Osteoblast (primary cell): ENCODE measurements at places on chromosomes 6 and 20. TPM values are rescaled to one million over a fixed set of nuclear protein-coding genes. Genes with fewer than 3 reads are reported as not detected.
A peak's percentile ranks its signal among the peaks of the same experiment; 100 is the strongest.

DNA sequence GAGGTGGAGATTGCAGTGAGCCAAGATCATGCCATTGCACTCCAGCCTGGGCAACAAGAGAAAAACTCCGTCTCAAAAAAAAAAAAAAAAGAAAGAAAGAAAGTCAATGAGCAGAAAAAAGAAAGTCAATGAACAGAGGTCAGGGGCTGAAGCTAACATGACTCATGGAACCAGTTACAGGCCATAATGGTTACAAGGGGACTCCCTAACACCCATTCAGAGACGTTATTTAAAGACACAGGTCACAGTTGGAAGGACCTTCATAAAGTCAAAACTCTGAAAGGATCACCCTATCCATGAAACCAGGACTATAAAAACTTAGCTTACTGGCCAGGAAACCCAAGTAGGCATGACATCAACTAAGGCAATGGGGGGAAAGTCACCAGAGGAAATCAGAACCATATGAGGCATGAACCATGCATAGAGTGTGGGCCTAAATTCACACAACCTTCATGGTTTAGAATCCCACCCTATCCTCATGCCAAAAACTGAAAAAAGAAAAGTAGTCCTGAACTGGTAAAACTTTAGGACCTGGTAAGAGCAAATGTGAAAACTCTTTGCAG, 18.2 kb downstream of the FBXL4 start:
- DNase-seq = no peak
- peaks cover 7% of the 10 kb centered on the region for H3K36me3 ChIP-seq
- H3K27ac ChIP-seq = peak overlapping the region; percentile 50
- H3K4me1 ChIP-seq = peaks cover 7% of the 10 kb centered on the region

GRCh38 chr6:161246725-161247124, 27.1 kb downstream of the AGPAT4 start:
- H3K4me1 ChIP-seq = peaks cover 12% of the 10 kb centered on the region
- H3K27ac ChIP-seq = no peak overlapping the region
- H3K4me3 ChIP-seq = no peak overlapping the region
- no peak for DNase-seq
- no peaks in the 10 kb centered on the region for H3K27me3 ChIP-seq

GRCh38 chr20:38152621-38153221, 12.3 kb downstream of the TGM2 start:
- H3K27me3 ChIP-seq = no peaks in the 10 kb centered on the region
- DNase-seq = peak; percentile 93
- peaks cover 39% of the 10 kb centered on the region for H3K4me1 ChIP-seq
- H3K36me3 ChIP-seq = peaks cover 89% of the 10 kb centered on the region
- H3K27ac ChIP-seq = peak overlapping the region; percentile 92

DNA sequence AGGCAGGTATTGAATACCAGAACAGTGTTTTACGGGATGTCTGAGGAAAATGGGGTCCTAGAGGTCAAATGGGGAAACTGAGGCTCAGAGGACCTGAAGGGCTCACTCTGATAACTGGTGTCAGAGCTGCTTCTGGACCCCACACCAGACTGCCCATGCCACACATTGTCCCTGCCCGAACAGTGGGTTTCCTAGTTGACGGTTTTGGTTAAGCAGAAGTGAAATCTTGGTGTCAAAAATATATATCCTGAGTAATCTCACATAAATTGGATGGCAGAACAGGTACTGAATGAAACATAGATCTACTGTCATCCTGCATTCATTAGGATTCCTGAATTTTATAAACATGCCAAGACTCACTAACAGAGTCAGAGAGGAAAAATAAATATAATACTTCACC, 16.3 kb downstream of the NOX3 start:
- no peaks in the 10 kb centered on the region for H3K36me3 ChIP-seq
- H3K27me3 ChIP-seq = no peaks in the 10 kb centered on the region
- no peak for DNase-seq

DNA sequence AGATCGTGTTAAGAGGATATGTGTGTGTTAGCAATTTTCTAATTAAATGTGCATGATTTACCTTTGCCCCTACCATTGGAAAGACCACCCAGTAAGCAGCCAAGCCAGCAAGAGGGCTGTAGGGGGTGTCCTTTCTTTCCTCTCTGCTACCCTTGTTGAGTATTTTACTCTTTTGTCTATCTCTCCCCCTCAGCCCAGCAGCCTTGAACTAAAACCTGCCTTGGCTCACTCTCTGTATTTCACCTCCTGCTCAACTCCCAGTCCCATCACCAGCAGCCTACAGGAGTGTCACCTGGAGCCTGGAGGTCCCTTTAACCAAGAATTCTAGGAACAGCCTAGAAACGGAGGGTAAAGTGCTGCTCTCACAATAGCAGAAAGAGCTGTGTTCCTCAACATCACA, 81.0 kb downstream of the HIVEP2 start:
- no peaks in the 10 kb centered on the region for H3K36me3 ChIP-seq
- no peak for DNase-seq
- H3K27me3 ChIP-seq = no peaks in the 10 kb centered on the region
- H3K4me1 ChIP-seq = no peaks in the 10 kb centered on the region

GRCh38 chr20:18225632-18226031, 62.7 kb upstream of the ZNF133 start:
- no peaks in the 10 kb centered on the region for H3K36me3 ChIP-seq
- DNase-seq = peak; percentile 67
- no peak overlapping the region for H3K27ac ChIP-seq
- H3K4me3 ChIP-seq = peak overlapping the region; percentile 50
- H3K27me3 ChIP-seq = no peaks in the 10 kb centered on the region

DNA sequence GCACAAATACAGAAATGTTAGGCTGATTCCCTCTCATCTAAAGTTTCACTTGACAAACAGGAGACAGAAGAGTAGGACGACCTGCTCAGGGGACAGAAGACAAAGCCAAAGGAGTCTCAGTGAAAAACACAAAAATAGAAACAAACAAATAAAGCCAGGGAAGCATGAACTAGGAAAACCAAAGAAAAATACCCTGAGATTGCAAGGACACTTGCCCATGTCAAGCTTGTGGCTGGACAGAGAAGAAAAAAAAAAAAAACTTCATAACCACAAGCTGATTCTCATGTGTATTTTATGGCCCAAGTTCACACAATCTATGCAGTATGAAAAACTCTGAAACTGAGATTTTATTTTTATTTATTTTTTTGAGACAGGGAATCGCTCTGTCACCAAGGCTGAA, 85.6 kb upstream of the BEND6 start:
- peak overlapping the region; percentile 88 for H3K27ac ChIP-seq
- H3K36me3 ChIP-seq = no peaks in the 10 kb centered on the region
- no peak for DNase-seq
- H3K4me1 ChIP-seq = peaks cover 50% of the 10 kb centered on the region

BMP7 gene
- not detected in 2 replicates for total RNA-seq
